GM13977 (cell line): ENCODE measurements at places on chromosomes 12 and 14.

- no peak for DNase-seq
These were observed 79.2 kb downstream of the B4GALNT3 start for GRCh38 chr12:538731-539539.

DNA sequence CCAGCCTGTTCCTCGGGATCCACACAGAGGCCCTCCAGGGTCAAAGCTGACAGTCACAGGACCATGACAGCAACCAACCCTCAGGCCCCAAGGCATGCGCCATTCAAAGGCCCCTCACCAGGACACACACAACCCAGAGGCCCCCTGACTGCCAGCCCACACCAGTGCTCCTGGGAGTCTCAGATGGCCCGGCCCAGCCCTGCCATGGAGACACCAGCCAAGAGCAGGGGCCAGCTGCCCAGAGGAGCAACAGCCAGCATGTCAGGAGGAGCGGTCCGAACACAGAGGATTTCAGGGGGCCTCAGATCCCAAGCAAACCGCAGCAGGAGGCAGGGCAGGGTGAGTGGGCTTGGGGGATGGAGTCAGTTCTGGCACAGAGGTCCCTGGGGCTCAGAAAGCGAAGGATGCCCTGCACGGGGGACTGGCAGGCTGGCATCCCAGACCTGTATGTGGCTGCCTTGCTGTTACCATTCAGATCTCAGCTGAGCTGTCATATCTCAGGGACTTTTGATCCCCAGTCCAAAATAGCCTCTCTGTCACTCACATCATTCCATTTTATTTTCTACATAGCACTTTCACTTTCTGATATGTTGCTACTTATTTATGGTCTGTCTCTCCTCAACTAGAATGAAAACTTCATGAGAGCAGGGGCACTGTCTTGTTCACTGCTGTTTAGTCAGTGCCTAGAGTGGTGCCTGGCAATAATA, 4.8 kb downstream of the TMEM229B start:
- no peak for DNase-seq

DNA sequence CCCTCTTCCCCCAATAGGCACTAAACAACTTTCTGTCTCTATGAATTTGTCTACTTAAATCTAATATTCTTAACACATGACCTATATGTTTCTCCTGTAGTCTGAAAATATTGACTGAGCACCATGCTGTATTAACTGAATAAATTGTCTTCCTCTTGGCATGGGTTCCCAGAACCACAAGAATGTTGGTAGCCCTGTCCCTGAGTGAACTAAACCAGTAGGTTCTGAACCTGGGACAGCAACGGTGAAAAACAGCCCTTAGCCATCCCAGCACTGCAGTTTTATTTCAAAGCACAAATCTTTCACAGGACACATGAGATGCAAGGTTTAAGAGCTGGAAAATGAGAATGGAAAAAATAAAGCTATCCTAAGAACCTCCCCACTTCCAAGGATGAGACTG, 20.4 kb upstream of the HSP90B1 start:
- DNase-seq = no peak

DNA sequence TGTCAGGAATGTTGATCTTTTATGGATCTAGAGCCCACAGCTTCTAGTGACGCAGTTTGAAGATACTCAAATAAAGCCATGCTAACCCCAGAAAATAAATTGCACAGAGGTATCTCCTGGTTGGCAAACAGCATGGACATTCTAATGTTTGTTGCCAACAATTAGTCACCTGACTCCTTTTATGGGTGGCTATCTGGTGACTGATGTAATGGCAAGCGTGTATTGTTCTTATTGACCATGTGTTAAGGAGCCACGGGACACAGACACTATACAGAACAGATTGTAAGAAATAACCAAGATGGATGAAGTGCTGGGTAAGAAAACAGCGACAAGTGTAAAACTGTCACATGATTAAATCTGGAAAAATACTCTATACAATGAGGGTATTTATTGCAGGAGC, 401.3 kb upstream of the PDE3A start:
- DNase-seq = no peak

DNA sequence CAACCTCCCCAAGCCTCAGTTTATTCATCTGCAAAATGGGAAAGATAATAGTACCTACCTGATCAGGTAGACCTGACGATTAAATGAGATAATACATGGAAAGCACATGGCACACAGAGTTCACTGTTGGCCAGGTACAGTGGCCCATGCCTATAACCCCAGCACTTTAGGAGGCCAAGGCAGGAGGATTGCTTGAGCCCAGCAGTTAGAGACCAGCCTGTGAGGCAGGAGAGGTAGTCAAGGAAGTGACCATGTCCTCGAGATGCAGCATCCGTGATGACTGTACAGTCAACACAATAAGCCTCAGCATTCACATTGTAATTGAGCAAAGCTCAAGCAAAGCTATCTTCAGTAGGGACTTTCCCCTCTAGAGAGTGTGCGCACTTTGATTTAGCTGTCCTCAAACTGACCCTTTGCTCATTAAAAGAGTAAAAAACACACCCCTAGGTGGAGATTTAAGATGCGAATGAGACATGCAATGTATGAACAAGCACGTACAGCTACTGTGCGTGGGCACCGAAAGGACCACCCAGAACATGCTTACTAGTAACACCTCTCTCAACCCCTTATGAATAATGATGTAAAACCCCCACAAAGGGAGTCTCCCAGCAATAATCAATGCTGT, 9.9 kb downstream of the ISCU start:
- peak; percentile 22 for DNase-seq

DNA sequence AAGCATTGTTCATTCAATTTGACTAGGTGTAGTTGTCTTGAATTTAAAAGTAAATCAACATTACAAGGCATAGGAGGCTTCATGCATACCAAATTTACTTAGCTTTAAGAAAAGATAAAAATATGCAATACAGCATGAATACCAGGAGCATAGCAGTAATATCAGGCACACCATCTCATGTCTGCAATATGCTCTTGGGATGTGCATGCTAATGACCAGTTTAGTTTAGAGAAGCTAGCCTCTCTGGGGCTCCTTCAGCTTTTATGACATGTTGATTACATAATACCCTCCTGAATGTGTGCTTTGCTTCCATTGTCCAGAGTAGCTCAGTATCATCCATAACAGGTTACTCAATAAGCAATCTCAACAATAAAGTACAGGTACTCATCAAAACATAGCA, 497.2 kb downstream of the FLRT2 start:
- DNase-seq = no peak

DNA sequence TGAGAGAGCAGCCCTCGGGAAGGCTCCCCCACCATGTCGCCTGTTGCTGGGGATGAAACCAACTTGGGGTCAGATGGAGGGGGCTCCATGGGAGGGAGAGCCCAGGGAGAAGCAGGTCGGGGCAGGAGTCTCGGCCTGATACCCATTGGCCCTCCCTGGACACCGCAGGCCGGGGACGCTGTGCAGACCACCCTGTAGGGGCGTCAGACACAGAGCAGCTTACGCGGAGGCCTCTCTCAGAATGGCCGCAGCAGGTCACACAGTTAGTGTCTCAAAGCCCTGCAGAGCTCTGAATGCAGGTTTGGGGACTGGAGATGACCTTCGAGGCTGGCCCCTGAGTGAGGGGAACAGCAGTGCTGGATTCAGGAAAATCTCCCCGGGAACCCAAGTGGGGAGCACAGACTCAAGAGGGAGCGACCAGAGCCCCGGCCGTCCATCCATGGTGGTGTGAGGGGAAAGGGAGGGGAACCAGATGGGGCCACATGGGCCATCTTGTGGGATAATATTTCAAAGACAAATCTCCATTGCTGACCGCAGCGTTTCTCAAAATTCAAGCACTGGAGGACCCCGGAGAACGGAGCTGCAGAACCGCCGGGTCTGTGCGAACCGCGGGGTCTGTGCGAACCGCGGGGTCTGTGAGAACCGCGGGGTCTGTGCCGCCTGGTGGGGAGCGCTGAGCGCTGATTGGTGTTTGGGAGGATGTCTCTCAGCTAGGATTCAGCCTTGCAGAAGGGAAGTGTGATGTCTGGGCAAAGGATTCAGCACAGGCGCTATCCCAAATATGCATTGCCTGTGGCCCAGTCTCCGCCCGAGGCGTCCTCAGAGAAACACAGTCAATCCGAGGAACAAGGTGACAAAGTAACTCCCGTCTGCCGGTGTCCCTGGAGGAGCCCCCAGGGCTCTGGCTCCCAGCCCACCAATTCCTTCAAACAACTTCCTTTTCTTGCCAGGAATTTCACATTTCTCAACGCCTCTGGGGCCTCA, 324.4 kb upstream of the RTL1 start:
- no peak for DNase-seq

DNA sequence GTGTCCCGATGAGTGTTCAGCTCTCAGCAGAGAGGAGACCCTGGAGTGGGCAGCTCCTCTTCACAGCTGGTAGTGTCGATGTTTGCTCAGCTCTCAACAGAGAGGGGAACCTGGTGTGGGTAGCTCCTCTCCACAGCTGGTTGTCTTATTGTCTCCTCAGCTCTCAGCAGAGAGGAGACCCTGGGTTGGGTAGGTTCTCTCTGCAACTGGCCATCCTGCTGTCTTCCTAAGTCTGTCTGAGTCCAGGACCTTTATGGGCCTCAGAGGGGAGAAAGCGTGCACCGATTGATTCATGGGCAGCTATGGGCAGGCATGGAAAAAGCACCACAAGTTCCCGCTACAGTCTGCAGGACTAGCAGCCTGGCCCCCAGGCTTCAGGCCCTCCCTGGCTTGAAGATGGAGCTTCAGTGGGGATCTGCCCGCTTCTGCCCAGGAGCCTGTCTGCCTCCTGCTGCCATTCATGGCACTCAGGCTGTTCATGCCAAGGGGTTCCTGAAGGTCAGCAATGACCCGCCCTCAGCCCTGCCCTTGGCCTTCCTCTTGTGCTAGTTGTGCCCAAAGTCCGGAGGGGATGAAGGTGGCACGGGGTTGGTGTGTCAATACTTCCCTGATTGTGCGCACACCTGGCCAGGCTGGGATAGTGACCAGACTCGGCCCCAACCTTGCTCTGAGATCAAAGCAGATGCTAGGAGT, 224.2 kb downstream of the KCNC2 start:
- no peak for DNase-seq

DNA sequence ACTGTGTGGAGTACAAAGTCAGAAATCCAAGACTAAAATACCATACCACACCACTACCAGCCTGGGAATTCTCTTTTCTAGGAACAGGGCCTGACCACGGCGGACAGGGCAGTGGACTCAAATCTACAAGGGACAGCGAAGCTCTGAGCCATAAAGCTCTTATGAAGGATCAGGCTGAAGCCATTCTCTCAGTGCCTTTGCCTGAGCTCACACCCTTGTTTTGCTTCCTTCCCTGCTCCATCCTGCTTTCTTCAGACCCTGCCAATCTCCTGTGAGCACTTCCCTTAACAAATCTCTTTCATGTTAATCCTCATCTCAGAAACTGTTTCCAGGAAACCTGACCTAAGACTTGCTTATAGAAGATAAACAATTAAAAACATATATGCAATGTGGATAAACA, 398.5 kb downstream of the MDGA2 start:
- DNase-seq = no peak

DNA sequence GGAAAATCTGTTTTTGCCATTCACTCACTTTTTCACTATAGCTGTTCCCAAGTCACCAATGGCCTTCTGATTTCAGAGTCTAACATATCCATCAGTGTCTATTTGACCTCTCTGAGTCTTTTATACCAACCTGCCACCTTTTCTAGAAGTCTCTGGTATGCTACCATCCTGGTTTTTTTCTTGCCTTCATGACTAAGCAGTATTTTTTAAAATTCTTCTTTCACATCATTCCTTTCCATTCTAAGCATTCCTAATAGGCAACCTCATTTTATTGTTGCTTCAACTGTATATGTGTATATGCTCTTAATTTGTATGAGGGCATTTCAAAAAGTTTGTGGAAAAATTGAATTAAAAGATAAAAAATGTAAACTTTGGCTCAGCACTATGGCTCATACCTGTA, 5.0 kb downstream of the IRAK4 start:
- no peak for DNase-seq

- DNase-seq = peak; percentile 73
These were observed 45.1 kb upstream of the PNMA1 start for GRCh38 chr14:73759183-73759713.

- no peak for DNase-seq
These were observed 442.0 kb downstream of the BTG1 start for GRCh38 chr12:91703491-91704283.

DNA sequence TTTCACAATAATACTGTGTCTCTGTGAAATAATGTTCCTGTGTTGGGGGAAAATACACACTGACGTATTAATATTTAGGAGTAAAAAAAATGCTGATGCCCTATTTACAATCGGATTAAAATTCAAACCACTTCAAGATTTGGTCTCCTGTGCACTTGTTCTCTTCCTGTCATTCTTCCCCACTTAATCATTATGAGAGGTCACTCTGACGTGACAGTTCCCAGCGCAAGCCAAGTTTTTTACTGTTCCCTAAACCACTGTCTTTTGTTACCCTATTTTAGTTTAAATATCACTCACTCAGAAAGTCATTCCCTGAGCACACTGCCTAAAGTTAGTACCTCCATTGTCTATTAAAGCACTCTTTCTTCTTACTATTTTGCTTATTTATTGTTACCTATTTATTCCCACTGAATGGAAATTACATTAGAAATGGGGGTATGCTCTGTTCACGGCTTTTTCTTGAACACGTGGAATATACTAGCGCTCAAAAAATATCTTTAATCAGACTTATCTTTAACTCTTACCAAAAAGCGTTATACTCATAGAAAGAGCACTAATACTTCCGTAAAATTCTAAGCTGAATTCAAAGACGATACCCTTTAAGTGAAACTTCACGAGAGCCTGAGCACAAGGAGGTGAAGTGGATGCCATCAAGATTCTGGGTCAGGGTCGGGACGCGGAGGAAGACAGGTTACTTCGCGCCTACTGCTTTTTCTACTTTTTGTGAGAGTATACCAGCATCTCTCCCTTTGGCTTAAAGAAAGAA, 670 bp upstream of the PSMA3 start:
- no peak for DNase-seq

- no peak for DNase-seq
These were observed 921 bp downstream of the RAD51B start for GRCh38 chr14:67820428-67820971.

- no peak for DNase-seq
These were observed 68.1 kb downstream of the CRADD start for GRCh38 chr12:93745286-93745685.
